ENCODE measurements at places on chromosomes 4 and X.

GRCh38 chrX:136497556-136498052 is at the start of gene HTATSF1:
Gene HTATSF1, plus strand, starts transcription at chrX:136497592. Its CDS starts 93 bp downstream, at chrX:136497685.
- DNase-seq = no peak

DNA sequence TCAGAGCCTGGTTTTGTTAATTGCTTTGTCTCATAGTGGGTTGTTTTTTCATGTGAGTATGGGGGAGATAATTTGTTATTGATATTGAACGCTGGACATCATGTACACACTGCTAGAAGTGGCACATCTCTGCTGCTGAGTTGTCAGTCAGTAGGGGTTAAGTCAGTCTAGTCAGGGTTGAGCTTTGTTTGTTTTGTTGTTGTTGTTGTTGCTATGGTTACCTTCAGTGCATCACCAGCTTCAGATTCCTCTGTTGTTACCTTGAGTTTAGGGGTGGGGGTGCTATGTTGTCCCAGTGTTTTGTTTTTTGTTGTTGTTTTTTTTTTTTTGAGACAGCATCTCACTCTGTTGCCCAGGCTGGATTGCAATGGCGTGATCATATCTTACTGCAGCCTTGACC is 9.9 kb downstream of the YIPF6 start:
- DNase-seq = no peak

DNA sequence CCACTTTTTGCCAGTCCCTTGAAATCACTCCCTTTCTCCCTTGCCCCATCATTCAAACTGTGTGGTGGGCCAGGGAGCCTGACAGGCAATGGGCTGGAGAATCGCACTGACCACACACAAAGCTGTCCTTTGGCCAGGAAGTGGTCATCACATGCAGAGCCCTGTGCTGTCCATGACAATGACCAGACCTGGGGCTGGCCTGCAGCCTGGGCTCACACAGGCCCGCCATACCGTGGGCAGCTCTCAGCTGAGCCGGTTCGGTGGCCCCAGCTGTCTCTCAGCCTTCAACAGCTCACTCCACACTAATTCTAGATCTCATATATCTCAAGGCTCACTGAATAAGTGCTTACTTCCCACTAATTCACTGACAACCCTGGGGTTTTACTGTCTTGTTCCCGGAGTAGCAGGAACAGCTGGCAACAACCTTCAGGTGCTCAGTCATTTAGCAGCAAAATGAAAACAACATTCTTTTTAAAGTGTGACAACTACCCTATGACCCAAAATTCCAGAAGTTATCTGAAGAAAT is 48.0 kb downstream of the USP46 start:
- DNase-seq = no peak

DNA sequence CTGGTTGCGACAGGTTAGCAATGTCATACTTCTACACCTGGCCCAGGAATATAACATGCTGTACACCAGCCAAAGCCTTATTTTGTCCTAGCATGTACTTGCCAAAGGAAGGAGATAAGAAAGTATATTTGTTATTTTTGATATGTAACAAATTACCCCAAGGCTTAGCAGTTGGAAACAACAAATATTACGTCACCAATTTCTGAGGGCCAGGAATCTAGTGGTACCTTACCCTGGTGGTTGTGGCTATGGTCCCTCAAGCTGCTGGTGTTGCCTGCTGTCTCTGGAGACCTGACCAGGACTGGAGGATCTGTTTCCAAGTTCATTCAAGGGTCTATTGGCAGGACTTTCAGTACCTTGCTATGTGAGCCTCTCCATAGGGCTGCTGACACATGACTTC is 135.5 kb upstream of the BANK1 start:
- DNase-seq = no peak

DNA sequence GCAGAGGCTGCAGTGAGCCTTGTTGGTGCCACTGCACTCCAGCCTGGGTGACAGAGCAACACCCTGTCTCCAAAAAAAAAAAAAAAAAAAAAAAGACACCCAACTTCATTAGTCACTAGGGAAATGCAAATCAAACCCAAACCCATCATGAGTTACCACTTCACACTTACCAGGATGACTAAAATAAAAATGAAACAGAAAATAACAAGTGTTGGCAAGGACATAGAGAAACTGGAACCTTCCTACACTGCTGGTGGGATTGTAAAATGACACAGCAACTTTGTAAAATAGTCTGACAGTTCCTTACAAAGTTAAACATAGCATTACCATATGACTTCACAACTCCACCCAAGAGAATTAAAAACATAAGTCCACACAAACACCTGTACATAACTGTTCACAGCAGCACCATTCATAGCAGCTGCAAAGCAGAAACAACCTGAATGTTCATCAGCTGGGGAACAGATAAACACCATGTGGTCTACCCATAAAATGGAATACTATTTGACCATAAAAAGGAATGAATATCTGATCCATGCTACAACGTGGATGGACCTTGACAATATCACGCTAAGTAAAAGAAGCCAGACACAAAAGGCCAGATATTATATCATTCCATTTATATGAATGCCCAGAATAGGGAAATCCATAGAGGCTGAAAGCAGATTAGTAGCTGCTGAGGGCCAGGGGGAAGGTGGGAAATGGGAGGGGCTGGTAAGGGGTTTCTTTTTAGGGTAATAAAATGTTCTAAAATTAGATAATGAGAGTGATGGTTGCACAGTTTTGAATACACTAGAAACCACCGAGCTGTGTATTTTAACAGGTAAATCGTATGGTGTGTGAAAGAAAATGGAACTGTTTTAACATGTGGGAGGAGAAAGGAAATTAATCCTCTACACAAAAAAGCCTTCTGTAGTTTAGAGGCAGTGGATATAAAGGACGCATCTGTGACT is 18.3 kb downstream of the CD99L2 start:
- peak; percentile 70 for DNase-seq

DNA sequence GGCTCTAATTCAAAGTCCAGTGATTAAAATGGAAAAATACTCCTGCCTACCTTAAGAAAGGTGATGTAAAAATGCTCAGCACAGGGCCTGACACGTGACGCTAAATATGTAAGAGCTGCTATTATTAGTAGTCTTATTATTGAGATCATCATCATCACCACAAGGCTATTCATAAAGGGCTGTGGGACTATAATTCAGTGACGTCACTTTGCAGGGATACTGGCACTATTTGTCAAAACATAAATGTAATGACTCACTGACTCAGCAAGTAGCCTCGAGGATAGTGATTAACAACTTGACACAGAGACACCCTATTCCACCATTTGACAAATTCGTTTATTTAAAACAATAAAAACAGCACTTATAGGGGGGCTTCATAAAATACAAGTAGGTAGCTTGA is 258.9 kb downstream of the SPANXN1 start:
- DNase-seq = no peak

- no peak for DNase-seq
These were observed 1401.6 kb downstream of the ADGRL3 start for GRCh38 chr4:62601737-62602136.

DNA sequence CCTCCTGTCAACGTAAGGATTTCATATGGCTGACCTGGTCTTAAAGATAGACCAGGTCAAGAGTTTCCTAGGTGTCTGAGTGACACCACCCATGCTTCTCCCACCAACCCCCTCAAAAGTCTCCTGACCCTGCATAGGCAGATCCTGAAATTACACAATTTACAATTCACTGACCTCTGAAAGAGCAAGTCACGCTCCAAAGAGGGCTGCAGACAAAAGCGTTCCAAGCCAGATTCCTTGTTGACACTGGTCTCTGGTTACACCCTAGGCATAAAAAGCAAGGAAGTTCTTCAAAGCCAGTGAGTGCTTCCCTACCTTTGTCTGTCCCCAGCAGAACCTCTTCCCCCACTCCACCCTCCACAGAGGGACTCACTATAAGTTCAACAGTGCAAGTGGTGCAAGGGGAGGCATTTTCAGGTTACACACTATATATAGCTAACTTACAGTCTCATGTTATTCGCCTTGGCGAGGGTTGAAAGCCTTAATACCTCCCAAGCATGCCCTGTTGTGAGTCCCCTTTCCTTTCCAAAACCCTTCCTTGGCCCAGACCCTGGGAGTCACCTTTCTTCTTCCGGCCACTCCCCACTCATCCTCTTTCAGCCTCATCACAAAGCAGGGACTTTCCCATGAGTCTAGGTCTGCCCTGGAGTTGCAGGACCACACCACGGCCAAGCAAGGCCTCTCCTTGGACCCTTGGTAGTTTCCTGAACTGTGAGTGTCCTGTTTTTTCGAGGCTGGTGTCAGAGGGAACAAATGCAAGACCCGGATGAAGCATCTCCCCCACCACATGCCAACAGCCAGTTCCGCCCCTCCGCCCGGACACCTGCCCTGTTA is 58.0 kb upstream of the KLF3 start:
- no peak for DNase-seq

DNA sequence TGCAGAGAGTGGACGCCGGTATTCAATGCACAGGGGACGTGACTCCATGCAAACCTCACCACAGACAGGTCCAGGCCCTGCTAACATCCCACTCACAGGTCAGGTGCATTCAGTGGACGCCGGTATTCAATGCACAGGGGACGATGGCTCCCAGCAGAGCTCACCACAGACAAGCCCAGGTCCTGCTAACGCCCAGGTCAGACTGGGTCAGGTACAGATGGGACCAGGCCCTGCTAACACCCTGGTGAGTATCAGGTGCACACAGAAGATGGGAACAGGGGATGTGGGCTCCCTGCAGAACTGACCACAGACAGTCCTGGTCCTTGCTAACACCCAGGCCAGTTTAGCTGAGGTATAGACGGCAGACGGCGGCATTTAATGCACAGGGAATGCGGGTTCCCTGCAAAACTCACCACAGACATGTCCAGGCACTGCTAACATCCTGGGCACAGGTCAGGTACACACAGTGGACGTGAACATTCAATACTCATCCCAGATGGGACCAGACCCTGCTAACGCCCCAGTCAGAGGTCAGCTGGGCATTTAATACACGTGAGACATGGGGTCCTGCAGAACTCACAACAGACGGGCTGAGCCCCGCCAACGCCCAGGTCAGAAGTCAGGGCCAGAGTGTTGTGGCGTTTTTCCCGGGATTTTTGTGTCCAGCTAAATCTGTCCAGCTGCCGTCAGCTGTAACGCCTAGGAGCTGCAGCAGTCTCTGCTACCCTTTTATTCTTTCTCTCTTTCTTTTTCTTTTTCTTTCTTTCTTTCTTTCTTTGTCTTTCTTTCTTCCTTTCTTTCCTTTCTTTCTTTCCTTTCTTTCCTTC is 99.2 kb downstream of the SHOX start:
- DNase-seq = no peak

GRCh38 chrX:42143866-42144592 is 220.7 kb upstream of the CASK start:
- no peak for DNase-seq

GRCh38 chr4:6935965-6936364 is 26.3 kb downstream of the TBC1D14 start:
- no peak for DNase-seq

GRCh38 chr4:147651563-147651962 is 32.4 kb downstream of the PRMT9 start:
- DNase-seq = peak; percentile 3

GRCh38 chr4:32002037-32002747 is 1282.0 kb downstream of the PCDH7 start:
- DNase-seq = no peak

DNA sequence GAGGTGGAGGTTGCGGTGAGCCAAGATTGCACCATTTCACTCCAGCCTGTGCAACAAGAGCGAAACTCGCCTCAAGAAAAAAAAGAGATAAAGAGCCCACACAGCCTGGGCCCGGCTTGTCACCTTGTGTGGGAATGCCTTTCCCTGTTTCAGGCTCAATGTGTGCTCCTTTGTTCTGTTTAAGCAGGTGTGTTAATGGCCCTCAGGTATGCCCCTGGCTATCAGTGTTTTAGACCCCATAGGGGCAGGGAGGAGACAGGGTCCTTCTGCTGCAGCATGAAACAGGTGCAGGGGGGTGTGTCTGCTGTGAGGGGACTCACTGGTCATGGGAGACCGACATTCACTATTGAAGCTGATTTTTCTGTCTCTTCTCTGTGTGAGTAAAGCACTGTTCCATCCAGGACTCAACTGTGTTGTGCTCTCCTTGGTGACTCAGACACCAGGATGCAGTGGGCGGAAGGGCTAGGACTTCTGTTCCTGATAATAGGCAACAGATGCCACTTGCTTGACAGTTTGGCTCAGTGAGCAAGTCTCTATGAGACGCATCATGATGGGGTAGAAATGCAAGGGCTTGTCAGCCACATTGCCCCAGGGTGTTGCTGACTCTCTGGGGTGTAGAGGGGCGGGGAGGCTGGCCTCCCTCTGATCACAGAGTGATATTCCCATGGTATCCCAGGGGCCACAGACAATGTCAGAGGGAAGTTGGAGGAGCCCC is 15.6 kb upstream of the LAP3 start:
- peak; percentile 72 for DNase-seq

- DNase-seq = no peak
These were observed 47.5 kb upstream of the PDLIM3 start for GRCh38 chr4:185582651-185583400.

DNA sequence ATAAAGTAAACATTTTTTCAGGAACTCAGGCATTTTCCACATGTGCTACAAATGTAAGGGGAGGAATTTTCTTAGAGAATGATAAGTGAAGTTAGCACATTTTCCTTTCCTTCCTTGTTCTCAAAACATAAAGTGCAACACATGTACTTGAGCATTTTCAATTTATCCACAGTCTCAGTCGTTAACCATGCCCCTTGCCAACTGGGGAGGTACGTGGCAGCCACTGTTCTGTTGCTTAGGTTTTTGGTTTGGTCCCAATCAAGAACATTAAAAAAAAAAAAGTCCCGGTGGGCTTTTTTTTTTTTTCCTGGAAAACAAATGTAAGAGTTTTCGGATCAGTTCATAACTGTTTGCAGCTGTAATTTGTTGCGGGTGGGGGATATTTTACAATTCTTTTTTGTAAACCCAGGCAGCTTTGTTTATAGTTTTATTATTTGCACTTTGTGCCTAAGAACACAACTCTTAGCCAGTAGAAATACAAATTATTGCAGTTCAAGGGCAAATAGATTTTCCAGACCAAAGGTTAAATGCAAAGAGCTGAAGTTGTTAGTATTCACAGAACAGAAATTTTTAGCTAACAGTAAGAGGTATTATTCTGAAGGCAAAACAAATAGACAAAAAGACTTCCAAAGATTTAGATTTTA is 112.1 kb upstream of the NAP1L5 start:
- no peak for DNase-seq

DNA sequence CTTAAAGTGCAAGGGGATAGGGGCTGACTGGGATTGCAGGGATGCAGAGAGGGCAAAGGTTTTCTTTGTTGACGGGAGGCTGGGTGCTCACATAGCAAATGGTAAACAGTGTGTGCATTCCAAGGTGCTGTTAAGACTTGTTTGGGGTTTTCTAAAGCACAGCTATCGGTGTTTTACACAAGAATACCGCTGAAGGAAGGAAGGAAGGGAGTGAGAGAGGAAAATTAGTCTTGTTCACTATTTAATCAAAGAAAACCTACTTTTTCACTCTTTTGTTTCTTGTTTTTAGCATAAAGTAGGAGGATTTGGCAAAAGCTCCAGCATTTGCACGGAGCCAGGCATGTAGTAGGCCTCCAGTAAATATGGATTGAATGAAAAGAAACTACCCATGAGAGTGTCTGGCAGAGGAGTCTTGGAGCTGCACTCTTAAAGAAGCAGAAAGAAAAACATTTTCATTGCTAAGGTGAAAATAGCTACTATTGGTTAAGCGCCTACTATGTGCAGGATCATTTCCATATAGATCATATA is 99.7 kb downstream of the FIP1L1 start:
- no peak for DNase-seq

GRCh38 chr4:21198683-21199082 is 498.4 kb downstream of the PACRGL start:
- DNase-seq = no peak

GRCh38 chr4:121096629-121097028 is 24.3 kb upstream of the NDNF start:
- peak; percentile 53 for DNase-seq
